ENCODE measurements at places on chromosomes 16 and 17. TPM values are rescaled to one million over a fixed set of nuclear protein-coding genes. Genes with fewer than 3 reads are reported as not detected.

The ACAP1 gene
- total RNA-seq: 7.6 TPM

The PEMT gene
- 37.3 TPM for total RNA-seq

- DNase-seq: no peak
Measured at GRCh38 chr17:28878158-28878910, 19.2 kb downstream of the FLOT2 start.

DNA sequence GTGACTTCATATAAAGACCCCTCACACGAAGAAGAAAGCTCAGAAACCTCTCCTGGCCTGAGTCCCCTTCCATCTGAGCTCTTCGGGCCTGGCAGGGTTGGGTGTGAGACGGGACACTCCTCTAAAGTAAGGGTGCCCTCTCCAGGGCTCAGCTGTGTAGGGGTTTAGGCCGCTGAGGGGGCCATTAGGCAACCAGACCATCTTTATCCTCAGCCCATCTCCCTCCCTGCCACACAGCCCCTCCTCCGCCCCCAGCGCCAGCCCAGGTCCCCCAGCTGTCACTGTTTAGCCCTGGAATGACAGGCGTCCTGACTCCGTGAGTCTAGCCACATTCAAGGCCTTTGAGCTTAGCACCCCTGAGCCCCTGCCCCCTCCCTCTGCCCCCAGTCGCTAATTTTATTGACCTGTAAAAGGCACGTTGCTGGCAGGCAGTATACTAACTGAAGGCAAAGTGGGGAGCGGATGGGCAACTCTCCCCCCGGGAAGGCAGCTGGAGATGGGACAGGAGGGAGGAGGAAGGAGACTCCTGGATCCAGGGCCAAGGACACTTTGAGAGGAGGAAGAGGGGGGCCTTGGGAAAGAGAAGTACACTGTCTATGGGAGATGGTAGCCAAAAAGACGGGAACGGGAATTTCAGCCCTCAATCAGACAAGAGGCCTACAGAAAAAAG lies 592 bp upstream of the ZNF385C start:
- DNase-seq: no peak

DNA sequence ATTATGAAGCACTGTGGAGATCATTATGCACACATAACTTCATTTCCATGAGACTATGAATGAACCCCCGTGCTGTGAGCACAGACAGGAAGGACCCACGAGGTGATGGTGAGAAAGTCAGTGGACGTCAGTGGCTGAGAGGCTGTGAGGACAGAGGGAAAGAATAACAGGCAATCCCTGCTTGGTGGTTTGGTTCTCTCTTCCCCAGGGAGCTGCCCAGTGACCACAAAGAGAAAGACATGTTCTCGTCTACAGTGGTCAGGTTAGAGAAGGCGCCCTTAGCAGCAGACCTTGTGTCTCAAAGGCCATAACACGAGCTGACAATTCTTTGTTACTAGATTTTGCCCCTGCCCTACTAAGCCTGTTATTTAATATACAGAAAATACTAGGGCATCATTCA lies 609.2 kb downstream of the TOX3 start:
- no peak for DNase-seq

GRCh38 chr16:74261068-74261467 lies 35.5 kb upstream of the PSMD7 start:
- DNase-seq: no peak

- DNase-seq: no peak
Measured at GRCh38 chr17:35373984-35374765, 754 bp upstream of the SLFN11 start.

The AATK gene
- 6.4 TPM for total RNA-seq

GRCh38 chr17:2054512-2055291 lies at the start of gene HIC1:
Gene HIC1, plus strand, starts transcription at chr17:2055103. Its CDS starts 1,588 bp downstream, at chr17:2056691.
- DNase-seq: no peak

- DNase-seq: no peak
Measured at GRCh38 chr17:46013502-46014165, 14.6 kb downstream of the STH start.

- DNase-seq: no peak
Measured at GRCh38 chr17:33079201-33079600, 87.6 kb downstream of the SPACA3 start.
